ENCODE measurements at places on chromosomes 1 and 21.

DNA sequence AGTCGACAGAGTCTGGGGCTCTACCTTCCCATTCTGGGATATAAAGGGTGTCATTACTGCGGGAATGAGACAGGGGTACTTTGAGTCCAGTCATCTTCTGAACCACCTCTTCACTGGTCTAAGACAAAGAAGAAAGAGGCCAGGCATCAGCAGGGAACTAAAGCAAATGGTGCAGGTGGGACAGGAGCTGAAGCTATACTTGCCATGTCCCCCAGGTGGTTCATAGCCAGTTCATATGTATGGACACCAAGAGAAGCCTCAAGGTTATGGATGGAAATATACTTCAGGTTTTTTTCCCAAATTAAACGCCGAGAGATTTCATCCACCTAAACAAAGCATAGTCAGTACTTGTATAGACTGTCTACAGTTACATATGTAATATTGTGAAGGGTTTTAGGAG, 2.2 kb downstream of the CTSK start:
- no peak for DNase-seq

- DNase-seq = no peak
Measured at GRCh38 chr1:1832820-1833219, 54.5 kb upstream of the NADK start.

DNA sequence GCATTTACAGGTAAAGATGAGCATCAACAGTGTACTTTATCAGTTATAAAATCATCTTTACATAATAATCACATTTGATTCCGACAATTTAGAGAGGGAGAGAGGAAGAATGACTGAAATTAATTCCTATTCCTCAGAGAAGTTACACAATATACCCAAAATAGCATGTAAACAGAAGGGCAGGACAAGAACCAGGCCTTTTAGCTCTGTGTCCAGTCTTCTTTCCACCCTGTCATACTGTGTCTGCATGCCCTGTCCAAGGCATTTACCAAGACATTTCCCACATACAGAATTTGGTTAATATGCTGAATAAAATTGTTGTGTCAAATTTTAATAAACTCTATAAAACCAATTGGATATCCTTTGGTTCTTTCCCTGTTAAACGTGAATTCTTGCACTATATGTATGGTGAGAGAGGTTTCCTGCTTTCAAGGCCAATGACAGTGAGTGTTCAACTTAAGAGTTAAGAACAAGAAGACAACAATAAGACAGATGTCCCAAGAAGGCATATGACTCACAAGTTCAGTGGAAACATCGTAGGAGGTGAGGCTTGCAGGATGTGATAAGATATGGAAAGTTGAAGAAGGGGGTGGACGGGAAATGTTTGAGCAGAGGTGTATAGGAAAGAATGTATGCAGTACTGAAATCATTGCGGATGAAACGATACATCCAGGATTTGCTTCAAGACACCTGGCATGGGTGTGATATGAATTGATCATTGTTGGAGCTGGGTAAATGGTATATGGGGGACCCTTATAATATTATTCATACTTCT, 20.8 kb downstream of the LRRC8B start:
- DNase-seq = peak; percentile 56

- DNase-seq = no peak
Measured at GRCh38 chr1:155909894-155910293, 1.3 kb downstream of the RIT1 start.

DNA sequence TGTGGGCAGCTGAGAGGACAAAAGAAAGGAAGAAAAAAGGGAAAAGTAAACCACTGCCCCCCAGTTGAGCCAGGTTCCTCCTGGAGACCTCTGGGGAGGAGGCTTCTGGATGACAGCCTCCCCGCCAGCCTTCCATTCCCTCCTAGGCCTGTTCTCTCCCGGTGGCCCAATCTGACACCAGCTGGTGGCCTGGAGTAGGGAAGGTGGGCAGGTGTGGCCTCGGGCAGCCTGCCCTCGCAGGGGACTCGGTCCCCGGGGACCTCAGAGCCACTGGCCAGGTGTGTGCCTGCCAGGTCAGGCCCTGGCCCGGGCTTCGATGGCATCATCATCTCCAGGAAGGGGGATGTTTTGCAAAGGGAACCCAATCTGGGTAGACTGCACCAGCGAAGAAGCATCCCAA, 159.0 kb downstream of the CASZ1 start:
- no peak for DNase-seq

DNA sequence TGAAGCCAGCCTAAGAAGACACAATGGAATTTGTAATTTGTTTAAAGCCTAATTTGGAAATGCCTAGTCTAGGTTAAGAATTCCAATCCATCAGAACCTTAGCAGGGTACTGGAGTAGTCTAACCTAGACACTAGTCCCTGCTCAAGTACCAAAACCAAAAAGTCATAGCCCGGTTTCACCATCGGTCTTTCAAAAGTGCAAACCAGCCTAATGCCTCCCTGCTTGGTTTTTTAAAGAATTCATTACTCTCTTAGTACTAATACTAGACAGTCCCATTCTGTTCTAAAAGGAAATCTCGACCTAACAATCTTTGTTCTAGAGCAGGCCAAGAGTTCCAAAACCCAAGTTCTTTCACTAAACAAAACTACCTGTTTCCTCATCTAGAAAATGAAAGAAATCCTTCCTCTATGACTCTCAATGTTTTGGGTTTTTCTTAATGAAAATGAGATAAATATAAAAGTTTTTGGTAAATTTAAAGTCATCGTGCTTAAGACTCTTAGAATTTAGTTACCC, 2.6 kb downstream of the PUM1 start:
- no peak for DNase-seq

- DNase-seq = no peak
Measured at GRCh38 chr1:214310010-214310409, 29.1 kb downstream of the SMYD2 start.

- DNase-seq = no peak
Measured at GRCh38 chr1:64114012-64114525, 89.4 kb upstream of the UBE2U start.

DNA sequence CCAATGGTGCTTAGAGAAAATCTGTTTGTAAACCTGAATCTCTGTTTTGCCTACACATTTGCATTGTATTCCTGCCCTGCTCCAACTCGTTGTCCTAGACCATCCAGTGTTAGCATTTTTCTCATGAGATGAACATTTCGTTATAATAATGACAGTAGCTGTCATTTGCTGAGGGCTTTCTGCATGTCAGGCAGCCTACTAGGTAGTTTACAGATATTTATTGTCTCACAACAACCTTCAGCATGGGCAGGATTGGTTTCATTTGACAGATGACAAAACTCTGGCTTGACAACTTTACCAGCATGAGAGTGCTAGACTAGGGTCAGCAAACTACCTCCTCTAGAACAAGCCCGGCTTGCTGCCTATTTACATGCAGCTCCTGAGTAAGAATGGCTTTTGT, 10.1 kb downstream of the ST6GALNAC3 start:
- DNase-seq = no peak

- DNase-seq = peak; percentile 30
Measured at GRCh38 chr1:204431310-204432184, 19.9 kb upstream of the PPP1R15B start.

- DNase-seq = no peak
Measured at GRCh38 chr1:48793863-48794262, 17.2 kb upstream of the BEND5 start.

DNA sequence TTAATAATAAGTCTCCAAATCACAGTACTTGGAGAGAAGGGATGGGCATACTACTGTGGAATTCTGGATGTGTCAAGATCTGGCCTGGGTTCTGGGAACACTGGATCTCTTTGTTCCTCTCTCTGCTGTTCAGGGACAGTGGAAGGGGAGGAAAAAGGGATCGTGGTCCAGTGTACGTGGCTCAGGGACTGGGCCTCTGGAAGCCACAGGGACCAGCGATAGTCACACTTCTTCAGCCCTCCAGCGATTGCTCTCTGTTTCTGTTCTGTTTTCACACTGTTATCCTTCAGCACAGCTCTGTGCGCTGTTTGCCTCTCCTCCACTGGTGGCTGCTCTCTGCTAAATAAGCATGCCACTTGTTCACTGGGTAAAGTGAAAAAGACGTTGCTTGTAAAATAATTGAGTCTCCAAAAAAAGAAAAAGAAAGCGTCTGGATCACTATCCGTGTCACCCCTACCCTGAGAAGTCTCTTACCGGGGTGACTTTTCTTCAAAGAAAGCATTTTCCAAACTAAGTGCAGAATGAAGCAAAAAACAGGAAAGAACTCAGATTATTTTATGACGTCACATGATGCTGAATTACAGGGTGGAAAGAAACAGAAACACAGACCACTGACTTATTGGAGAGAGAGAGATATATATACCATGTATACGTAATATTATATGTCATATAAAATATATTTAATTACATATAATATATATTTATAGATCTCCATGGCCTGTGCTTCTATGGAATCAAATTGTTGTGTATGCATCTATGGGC, 279.4 kb downstream of the RGS7 start:
- DNase-seq = no peak

GRCh38 chr1:169091480-169091941, 15.0 kb upstream of the ATP1B1 start:
- DNase-seq = no peak

GRCh38 chr1:99181892-99182291, 82.4 kb upstream of the PLPPR4 start:
- DNase-seq = no peak

- no peak for DNase-seq
Measured at GRCh38 chr21:45295576-45296365, 8.1 kb upstream of the POFUT2 start.

GRCh38 chr1:196608390-196609369, at the start of gene KCNT2:
TSS of gene KCNT2 (minus strand) at chr1:196608440. CDS start at chr1:196608309, 131 bp downstream.
- DNase-seq = no peak

GRCh38 chr1:23903754-23904153, 9.4 kb downstream of the CNR2 start:
- DNase-seq = no peak

- no peak for DNase-seq
Measured at GRCh38 chr1:46802081-46802480, 3.2 kb downstream of the CYP4B1 start.

GRCh38 chr21:34345091-34345871, 18.5 kb upstream of the KCNE2 start:
- DNase-seq = no peak

GRCh38 chr21:29829564-29830275, 110.1 kb downstream of the GRIK1 start:
- no peak for DNase-seq

DNA sequence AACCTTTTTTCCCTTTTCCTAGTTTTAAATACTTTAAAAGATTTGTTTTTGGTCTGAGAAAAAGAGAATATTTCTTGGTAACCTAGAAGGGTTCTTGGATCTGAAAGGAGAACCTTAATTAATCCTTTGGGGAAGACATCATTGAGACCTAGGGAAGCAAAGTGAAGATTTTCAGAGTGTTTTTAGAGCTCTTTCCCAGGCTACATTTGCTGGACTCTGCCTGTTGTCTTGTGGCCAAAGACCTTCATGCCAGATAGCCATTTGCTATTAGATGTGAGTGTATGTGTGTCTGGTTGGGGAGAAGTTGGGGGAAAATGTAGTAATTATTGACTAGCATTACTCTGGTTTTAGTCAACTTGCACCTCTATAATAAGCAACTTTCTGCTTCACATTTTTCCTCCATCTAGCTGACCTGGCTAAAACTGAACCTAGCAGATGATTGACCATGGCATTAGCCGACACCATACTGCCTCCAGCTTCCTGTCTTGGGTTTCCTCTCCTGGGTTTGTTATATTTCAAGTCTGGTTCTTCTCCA, 239.1 kb downstream of the USP25 start:
- DNase-seq = no peak

DNA sequence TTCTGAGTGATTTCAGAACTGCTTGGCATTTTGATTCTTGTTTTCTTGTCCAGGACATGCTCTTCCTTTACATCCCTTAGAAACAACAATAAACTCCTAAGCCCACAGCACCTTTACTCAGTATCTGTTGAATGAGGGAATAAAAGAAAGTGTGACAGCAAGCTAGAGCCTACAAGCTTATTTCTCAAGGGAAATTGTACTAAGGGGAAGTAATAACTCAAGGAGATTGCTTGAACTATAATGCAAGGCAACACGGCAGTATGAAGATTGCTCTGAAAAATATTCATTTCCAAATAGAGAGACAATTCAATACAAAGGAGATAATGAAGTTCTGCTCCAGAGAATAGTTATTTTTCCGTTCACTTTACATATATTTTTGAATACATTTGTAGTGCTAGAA, 6.5 kb downstream of the OR6P1 start:
- DNase-seq = no peak

DNA sequence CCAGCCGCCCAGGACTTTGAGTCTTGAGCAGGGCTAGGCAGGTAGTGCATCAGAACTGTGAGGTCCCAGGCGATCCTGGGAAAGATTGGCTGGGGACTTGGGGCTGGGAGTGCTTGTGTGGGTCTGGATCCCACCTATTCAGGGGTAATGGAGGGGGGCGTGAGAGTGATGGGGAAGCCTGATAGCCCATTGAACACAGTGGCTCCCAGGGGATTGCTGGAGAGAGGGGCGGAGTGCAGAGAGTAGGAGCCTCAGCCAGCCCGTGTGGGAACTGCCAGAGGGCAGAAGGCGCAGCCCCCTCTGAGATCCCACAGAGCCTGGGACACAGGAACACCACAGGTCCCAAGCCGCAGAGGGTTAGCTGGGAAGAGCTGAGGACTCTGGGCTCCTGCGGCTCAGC, 19.3 kb upstream of the PDZK1IP1 start:
- DNase-seq = no peak

DNA sequence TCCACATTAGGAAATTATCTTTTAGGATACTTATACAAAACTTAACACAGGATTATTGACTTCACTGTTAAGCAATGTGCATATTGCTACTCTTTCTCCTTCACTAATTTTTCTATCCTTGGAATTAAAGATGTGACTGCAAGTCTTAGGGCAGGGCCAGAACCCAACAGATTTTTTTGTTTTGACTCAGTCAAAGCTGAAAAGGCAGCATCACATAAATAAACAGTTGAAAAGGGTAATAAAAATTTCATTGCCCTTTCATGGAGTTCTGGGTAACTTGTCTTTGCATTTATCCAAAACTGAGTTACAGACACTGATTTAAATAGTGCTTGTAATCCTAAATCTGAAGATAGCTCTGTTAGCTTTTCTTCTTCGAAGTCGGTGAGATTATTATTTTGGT, 1.9 kb upstream of the TMEM35B start:
- DNase-seq = no peak

DNA sequence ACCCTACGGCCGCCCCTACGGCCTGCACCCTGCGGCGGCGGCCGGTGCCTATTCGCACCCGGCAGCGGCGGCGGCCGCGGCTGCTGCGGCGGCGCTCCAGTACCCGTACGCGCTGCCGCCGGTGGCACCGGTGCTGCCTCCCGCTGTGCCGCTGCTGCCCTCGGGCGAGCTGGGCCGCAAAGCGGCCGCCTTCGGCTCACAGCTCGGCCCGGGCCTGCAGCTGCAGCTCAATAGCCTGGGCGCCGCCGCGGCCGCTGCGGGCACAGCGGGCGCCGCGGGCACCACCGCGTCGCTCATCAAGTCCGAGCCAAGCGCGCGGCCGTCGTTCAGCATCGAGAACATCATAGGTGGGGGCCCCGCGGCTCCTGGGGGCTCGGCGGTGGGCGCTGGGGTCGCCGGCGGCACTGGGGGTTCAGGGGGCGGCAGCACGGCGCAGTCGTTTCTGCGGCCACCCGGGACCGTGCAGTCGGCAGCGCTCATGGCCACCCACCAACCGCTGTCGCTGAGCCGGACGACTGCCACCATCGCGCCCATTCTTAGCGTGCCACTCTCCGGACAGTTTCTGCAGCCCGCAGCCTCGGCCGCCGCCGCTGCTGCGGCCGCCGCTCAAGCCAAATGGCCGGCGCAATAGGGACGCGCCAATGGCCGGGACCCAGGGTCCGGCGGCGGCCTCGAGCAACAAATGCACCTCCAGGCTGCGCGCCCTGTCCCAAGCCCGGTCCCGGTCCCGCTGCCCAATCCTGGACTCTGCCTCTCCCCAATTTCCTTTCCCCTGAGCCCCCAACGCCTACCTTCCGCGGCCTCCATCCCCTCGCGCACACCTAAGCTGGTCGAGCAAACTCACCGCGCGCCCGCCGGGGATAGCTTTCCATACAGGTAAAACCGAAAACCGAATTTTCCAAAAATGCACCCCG, 1.8 kb downstream of the FOXD3 start:
- no peak for DNase-seq

All from stimulated activated CD8-positive, alpha-beta memory T cell treated with anti-CD3 and anti-CD28 coated beads, Interleukin-7, amount 100 ng/mL, for 48 hours (primary cell).